ENCODE measurements at places on chromosomes 2 and 18.

DNA sequence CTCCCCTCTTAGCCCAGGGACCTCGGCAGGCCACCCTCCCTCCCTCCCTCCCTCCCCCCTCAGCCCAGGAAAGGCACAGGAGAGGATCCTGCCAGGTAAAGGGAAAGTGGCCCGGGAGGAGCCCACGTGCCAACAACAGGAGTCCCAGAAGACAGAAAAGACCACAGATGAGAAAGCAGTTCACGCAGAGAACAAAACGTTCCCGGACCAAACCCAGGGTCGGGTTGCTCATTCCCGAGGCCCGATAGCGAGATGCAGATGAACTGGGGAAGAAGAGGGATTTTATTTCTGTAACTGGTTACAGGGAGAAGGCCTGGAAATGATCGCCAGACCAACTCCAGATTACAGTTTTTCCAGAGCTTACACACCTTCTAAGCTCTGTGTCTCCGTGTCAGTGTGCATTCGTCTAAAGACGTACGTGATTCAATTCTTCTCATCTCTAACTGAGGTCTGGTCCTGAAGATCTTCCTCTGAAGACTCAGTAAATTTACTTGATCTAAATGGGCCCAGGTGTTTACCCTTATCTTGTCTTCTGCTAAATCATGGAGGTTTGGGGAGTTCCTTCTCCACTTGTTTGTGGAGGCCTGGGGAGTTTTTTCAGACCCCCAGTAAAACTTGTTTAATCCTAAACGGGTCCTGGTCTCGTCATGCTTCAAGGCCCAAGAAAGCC is 807 bp upstream of the NEU4 start:
- DNase-seq: no peak

DNA sequence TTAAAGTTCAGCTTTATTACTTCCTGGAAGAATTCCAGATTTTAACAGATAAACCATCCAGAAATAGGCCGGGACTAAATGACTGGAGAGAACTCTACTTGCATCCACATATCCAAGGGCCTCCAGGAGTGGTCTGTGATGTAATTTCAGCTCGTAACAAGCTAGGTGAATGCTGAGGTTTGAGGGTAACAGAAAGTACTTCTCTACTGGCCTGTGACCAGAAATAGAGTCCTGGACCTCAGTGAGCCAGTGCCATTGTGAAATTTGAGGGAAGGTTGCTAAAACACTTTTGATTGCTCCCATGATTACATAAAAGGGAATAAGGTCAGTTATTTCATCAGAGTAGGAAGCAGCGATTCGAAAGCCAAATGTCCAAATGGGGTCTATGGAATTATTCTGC is 158.1 kb downstream of the DOCK10 start:
- no peak for DNase-seq

DNA sequence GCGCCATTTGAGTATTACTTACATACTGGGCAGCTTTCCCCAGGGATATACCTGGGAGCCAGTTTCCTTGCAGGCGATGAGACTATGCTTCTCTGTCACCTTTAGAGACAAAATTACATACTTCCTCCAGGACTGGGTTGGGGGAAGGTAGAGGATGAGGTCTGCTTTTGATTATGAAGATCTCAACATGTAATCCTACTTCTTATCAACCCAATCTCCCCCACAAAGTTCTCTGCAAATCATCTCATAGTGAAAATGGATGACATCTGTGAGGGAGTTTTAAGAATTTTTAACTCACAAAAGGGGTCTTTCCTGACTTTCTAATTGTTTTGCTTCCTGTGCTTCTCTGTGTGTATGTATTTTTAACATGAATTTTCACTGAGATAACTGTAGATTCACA is 81.9 kb downstream of the TMEM131 start:
- DNase-seq: no peak

DNA sequence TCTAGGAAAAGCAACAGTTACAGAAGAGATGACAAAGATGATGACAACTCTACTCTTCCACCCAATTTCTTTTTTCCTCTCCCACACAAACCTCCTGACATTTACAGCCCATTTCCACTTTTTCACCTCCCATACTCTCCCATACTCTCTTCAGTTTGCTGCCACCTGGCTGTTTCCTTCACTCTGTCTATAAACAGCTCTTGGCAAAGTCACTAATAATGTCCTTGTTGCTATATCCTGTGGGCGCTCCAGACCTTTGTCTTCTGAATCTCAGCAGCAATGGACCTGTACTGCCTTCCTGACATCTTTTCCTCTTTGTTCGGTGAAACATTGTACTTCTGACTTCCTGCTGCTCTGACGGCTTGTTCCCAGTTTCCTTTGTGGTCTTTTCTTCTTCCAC is 60.7 kb upstream of the CAVIN2 start:
- DNase-seq: no peak

DNA sequence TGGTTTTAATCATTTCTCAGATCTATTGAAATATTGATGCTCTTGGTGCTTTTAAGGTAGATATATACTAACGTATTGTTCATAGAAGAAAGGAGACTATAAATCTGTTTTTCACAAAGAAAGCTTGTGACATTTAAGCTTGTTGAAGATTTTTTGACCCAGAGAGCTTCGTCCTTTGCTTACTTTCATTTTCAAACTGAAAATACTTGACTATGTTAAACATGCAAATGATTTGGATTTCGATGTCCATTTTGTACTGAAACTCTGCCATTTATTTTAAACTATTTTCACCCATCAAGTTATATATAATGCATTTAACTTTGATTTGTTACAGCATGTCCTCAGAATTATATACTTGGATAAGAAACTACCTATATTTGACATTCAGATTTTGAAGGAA is 85.2 kb downstream of the SLC4A10 start:
- no peak for DNase-seq

GRCh38 chr2:115976916-115977315 is 1534.5 kb downstream of the DPP10 start:
- DNase-seq: no peak

- DNase-seq: no peak
Observed at GRCh38 chr2:131038258-131039100, 54.8 kb downstream of the FAM168B start.

DNA sequence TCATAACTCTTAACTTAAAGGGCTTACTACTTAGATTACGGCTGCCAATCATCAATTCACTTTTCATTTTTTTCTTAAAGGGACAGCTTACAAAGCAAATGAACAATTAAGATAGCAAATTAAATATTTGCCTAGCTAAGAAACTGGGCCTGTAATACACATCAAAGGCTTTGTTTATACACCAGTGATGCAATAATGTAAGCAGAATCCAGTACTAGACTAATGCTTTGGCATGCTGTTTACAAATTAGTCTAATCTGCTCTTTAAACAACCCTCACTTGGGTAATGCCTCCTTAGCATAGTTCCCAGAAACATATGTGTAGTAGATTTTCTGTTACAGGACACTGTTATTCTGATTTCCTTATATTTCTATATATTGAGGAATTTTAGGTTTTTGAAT is 105.8 kb downstream of the ARHGAP28 start:
- no peak for DNase-seq

- no peak for DNase-seq
Observed at GRCh38 chr18:11429876-11430275, 179.5 kb upstream of the SLC35G4 start.

DNA sequence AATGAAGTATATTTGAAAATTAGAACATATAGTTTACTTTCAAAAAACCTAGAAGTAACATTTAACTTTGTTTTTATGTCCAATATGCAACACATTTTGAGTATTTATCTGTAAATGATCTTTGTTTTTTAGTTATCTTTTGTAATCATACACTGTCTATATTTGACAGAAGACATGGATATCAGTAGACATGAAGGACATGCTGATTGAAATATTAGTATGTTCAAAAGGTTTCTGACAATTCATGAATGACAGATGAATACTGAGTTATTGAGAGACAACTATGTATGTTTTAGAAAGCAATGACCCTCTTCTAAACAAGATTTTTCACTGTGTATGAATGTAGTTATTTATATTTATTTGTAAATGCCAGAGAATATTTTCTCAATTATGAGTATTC is 215.6 kb upstream of the TMEFF2 start:
- no peak for DNase-seq

GRCh38 chr2:168480825-168481585 is 24.9 kb downstream of the CERS6 start:
- DNase-seq: no peak

GRCh38 chr2:216633616-216634369 is 573 bp downstream of the IGFBP2 start:
- DNase-seq: no peak

GRCh38 chr2:153557211-153557610 is 78.6 kb upstream of the RPRM start:
- no peak for DNase-seq

- no peak for DNase-seq
Observed at GRCh38 chr18:23661735-23662308, 889 bp downstream of the ANKRD29 start.

DNA sequence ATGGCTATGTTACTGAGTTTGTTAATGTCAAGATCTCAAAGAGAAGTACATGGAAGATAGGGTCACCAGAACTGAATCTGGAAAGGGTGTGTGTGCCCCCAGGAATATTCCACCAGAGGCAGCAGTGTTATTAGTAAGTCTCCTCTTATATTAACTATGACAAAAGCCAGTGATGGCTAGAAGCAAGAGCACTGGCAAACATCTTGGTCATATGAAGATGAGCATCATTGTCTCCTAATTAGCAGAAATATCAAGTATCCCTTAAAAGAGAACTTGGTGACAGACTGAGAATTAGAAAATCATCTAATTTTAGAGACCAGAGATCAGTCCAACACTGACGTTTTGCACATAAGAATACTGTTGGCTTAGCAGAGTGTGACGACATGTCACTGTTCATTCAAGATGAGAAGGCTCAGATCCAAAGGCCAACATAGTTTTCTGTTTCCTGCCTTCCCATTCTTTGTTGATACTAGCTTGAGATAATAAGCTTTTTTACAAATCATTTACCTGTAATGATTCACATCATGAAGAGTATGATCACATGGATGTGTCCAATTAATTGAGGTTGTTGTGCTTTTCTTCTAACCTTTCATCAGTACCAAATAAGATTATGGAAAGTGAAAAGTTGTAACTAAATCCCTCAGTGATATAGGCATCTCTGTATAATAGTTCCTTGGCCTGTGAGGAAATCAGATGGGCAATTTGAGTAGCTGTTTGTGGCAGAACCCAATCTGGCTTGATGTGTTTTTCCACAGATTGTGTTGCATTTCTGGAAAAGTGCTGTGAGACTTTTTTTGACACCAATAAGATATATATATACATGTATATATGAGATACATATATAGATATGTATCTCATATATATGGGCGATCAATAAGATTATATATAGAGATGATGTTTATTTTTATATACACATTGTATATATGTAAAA is 44.5 kb downstream of the MAPRE2 start:
- DNase-seq: no peak

- DNase-seq: no peak
Observed at GRCh38 chr2:180196419-180196977, 189.4 kb upstream of the CWC22 start.

GRCh38 chr2:11634584-11634983 is 35.4 kb downstream of the NTSR2 start:
- no peak for DNase-seq

DNA sequence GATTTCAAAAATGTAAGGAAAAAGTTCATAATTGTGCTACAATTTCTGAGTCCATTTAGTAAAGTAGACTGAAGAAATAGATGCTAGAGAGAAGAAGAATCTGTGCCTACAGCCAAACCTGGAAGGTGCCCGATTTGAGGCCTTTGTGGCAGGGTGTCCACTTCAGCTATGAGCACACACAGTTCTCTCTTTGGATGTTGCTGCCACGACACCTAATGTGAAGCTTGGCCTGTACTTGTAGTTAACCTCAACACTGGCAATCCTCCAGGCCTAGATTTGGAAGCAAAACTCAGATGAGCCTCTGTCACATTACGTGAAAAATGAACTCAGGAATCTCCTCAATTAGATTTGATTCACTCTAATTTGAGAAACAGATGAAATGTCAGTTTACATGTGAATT is 90.1 kb upstream of the LRP1B start:
- DNase-seq: no peak

DNA sequence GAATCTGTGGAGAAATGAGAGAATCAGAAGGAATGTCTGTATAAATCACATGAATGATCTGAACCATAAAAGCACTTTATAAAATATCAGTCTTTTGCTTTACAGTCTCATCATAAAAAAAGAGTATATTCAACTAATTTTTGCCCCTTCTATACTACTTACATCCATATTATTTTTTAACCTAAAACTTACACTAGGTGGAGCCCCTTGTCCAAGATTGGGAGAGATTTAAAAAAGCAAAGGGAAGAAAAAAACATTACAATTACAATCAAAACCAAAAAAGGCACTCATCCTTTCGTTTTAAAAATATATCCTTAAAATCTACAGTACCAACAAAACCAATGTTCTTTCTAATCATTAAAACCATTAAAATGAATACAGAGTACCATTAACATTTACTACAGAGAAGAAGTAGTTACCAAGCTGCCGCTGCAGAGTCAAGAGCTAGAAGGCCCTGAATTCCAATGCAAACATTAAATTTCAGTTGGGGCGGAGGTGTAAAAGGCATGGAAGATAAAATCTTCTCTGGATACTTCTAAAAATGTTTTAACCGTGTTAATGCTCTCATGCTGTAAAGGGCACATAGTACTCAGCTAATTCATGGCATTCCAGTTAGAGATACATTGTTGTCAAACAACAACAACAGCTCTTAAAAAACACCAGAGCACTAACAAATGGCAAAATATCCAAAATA is 56.7 kb upstream of the EPB41L3 start:
- DNase-seq: no peak

GRCh38 chr2:235851828-235852525 is 316.2 kb downstream of the GBX2 start:
- DNase-seq: no peak

DNA sequence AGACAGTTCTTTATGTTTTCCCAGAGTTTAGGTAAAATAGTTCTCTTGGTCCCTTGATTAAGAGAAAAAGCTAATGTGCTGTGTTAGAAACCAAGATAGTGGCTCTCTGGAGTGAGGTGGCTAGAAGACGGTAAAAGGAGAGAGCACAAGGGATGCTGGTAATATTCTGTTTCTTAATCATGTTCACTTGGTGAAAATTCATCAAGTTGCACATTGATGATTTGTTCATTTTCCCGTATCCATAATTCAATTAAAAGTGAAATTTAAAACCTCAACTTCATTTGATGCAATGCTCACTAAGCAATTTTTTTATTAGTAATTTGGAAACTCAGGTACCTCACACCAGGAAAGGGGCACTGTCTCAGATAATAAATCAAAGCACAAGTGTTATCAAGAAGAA is 113.8 kb downstream of the NBAS start:
- DNase-seq: no peak
